ENCODE measurements at places on chromosomes 12 and 14.
A peak's percentile ranks its signal among the peaks of the same experiment; 100 is the strongest.

DNA sequence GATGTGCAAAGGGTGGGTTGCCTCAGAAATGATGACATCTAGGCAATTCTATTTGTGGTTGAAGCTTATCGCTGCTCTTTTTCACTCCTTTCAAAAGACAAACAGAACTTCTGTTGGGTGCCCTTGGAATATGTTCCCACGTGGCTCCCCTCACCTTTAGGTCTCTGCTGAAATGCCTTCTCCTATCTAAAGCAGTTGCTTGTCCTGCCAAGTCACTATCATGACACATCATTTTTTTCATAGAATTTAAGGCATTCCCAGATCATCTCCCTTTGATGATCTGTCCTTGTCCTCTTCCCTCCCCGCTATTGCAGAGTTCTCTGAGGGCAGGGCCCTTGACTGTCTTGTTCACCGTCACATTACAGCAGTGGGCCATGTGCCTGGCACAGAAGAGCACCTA, 75.7 kb downstream of the PTPRB start:
- DNase-seq: no peak

DNA sequence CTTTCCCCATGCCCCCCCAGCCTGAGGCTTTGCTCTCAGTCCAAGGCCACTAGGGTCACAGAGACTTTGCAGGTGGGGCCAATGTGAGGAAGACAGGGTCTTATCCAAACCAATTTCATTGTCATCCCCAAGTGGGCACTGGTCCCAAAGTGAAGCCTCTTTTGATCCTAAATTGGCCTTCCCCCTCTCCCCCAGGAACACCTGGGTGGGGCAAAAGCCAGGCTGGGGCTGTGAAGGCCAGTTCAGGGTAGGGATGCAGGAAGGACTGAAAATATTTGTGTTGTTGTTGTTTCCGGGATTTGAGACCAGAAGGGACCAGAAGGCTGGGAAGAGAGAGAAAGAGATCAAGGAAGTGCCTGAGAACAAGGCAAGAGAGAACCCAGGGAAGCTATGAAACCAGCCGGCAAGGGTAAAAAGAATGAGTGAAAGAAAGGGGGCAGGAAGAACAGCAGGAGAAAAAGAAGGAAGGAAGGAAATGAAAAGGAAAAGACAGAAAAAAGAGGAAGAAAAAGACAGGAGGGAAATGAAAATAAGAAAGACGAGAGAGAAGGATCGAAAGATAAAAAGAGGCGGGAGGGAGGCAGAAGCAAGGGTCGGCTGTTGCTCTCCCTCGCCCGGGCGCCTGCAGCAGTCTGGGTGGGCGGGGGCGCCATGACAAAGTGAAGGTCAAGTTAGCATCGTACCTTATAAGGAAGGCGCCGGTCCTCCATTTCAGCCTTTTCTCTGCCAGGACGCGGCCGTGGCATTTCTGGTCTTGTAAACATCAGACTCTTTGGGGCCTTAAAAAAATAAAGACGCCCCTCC, 7.4 kb upstream of the HOXC11 start:
- DNase-seq: no peak

GRCh38 chr14:57345106-57345505, 45.3 kb upstream of the NAA30 start:
- DNase-seq: no peak

DNA sequence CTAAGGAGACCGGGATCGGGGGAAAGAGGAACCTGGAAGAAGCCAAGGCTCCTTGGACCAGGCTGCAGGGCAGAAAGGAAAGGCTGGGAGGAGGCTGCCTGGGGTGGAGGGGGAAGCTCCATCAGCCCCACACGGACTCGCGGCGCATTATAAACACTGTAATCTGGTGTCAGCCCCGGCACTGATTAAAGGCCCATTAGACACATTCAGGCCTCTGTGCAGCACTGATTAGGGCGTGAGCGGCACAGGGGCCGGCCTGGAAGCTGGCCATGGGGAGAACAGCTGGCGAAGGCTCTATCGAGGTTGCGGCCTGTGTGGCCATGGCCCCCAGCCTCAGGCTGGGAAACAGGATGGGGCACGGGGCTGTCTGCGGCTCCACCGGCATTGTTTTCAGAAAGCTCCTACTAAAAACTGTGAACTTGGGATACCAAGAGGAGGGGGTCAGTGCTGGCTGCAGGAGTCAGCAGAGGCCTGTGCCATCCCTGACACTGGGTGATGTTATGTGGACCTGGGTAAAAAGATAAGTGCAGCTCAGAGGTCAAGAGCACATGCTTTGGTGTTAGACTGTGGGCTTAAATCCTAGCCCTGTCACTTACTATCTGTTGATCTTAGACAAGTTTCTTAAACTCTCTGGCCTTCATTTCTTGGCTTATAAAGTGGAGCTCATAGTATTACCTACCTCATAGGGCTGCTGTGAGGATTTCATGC, 10.6 kb downstream of the ACVRL1 start:
- DNase-seq: no peak

- DNase-seq: no peak
Measured at GRCh38 chr12:132395908-132396305, 66.5 kb upstream of the GALNT9 start.

- DNase-seq: no peak
Measured at GRCh38 chr12:128078301-128078971, 188.5 kb upstream of the TMEM132C start.

DNA sequence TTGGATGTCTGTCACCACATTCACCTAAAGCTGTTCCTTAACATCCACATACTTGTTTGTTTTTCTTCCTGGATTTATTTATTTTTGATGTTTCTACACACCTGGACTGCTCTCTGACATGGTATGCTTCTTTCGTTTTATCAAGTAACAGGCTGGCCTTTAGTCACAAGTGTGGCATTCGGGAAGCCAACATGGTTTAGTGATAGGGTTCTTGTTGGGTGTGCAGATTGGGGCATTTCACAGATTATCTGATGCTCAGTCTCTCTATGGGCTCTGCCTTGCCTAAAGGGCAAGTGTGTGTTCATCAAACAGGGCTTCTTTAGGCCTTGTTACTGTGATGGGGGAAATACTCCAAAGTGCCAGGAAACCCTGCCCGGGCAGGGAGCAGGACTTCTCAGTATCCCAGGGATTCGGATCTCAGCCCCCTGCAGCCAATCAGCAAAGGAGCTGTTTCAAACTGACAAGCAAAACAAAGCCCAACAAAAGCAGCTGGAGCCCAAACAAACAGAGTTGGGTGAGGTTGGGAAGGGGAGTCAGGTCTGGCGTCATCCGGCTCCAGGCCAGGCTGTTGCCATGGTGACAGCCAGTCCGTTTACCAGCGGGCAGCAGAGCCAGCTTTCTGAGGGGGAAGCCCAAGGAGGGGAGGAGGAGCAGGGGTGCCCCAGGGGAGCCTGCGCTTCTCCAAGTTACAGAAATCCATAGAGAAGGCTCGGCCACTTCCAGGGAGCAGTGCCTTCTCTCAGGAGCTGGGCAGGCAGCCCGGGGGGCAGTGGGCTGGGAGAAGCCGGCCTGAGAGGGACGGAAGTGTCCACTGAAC, 31.9 kb downstream of the FOS start:
- DNase-seq: peak; percentile 85

DNA sequence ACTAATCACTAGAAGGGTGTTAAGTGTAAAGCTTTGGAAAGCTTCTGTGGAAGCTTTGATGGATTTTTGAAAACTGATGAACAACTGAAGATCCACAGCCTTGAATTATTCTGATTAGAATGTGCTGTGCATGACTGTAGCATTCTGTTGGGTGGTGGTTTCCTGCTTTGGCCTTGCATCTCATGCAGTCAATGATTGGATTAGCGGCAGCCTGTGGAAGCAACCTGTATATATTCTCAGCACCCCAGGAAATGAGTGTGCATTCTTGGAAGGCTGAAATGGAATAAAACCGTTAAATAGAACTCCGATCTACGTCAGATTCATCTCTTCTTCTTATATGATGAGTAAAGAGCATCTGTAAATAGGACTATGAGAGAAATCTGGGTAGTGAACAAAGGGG, 120.2 kb downstream of the SLC16A7 start:
- no peak for DNase-seq

GRCh38 chr14:22226381-22226780, 362.6 kb downstream of the DAD1 start:
- no peak for DNase-seq

DNA sequence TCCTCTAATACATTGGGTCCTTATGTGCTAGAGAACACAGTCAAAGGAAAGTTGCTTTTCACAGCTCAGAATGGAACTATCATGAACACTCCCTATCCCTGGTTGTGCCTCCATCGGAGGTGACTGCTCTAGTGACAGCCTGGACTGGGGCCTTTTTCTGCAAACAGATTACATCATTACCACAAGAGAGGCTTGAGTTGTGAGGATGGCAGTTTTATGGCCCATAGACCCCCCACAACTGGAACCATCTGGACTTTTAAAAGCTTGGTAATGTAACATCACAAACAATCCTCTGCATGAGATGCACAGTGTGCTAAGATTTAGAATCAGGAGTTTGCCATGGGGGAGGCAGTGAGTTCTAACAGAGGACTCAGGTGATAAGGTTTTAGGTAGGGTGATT, 46.6 kb upstream of the WSCD2 start:
- no peak for DNase-seq

DNA sequence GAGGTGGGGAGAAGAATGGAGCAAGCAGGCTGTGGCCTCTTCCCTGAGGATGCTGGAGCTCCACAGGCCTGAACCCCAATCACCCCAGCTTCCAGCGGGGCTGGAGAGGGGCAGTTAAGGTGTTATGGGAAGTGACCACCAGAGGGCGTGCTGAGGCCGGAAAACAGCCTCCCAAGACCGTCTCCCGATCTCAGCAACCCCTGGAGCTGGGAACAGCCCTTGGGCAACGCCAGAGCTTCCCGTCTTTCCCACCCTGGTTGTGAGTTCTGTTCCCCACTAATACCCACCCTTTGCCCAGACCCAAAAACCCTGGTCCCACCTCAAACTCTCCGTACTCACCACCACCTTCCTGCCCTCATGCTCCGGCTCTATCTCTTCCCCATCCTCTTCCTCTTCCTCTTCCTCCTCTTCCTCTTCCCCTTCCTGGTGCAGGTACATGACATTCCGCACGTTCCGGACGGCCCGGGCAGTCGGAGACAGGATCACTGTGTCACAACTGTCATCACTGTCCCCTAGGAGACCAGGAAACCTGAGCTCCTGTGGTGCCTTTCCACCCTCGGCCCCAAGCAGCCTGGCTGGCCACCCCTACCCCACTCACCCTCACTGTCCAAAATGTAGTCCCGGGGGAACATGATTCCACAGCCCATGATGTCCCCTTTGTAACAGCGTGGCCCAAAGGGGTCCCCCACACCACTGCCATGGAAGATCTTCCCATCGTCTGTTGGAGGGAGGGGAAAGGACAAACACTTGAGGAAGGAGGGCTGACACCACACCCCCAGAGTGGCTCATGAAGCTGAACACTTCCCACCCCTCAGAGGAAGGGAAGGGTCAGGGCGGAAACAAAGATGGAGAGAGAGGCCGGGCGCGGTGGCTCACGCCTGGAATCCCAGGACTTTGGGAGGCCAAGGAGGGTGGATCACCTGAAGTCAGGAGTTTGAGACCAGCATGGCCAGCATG, 12.9 kb downstream of the SPRYD3 start:
- peak; percentile 66 for DNase-seq

- DNase-seq: no peak
Measured at GRCh38 chr14:69972755-69973154, 93.5 kb downstream of the SMOC1 start.

DNA sequence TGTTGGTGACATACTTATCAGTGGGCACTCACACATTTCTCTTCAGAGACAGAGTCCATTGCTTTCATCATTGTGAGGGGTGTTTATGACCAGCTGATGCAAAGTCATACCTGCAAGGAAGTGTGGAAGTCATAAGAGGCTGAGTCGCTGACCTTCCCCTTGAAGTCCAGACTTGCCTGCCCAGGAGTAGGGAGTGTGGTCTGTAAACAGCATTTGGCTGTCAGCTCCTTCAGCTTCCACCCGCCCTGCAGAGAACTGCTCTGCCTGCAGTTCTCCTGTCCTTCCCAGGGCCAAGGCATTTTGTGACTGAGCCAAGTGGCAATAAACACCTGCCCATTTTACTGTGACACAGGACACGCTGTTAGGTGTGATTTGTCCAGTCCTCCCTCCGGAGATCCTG, 801.3 kb downstream of the BCL11B start:
- no peak for DNase-seq

GRCh38 chr12:107229827-107230226, 136.5 kb upstream of the CRY1 start:
- DNase-seq: no peak
